Breast epithelium (tissue), 4 donors: ENCODE measurements at places on chromosomes 11 and 22. TPM values are rescaled to one million over a fixed set of nuclear protein-coding genes. Genes with fewer than 3 reads are reported as not detected.

Gene VSIG10L2
- total RNA-seq = not detected

Gene OR52B2
- not detected for total RNA-seq

Gene GGTLC3
- not detected for total RNA-seq

Gene CRYBA4
- total RNA-seq = not detected

Gene CRYBB3
- total RNA-seq = not detected

Gene OR4A16
- total RNA-seq = not detected

Gene FXYD6
- total RNA-seq = 25.0 TPM

Gene HTR3A
- total RNA-seq = 0.33 TPM

GRCh38 chr11:100672498-100673033, 14.5 kb upstream of the ARHGAP42 start:
- no peak overlapping the region for H3K27ac ChIP-seq
- H3K27me3 ChIP-seq = no peaks in the 10 kb centered on the region
- no peak overlapping the region for H3K4me3 ChIP-seq

DNA sequence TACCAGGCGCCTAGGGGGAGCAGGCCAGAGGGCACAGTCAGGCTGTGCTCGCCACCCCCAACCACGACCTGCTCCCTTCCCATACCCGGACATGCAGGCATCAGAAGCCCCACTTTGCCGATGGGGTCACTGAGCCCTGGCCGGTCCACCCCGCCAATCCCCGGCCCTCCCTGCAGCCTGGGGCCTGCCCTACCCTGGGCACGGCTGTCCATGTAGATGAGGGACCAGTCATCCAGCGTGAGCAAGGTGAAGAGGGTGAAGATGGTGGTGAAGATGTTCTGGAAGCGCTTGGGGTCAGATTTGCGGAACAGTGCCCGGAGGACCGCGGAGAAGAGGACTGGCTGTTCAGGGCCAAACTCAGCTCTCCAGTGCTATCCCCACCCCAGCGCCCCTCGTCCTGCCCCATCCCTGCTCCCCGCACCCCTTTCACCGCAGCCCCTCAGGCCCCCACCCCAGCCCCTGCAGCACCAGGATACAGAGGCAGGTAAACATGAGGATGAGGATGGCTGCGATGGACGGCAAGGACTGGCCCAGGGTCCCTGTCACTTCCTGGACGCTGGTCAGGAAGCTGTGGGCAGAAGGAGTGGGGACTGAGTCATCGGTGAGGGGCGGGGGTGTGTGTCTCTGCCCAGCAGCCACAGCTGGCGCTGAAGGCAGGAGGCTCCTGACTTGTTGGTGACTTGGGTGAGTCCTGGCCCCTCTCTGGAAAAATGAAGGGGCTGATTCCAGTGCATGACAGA, 5.5 kb downstream of the CATSPER1 start:
- no peak overlapping the region for H3K27ac ChIP-seq
- H3K36me3 ChIP-seq = no peaks in the 10 kb centered on the region

DNA sequence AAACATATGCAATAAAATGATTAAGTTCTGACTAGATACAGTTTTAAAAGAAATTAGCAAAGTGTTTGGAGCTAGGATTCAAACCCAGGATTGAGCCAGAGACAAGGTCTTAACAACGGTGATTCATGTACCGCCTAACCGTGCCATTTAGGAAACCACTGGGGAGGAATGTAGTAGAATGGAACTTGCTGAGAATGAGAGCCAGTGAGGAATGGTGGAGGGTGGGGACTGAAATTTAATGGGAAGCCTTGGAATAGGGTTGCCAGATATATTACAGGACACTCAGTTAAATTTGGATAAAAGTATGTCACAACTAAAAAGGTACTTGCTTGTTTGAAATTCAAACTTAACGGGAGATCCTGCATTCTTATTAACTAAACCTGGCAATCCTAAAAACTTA, 30.4 kb upstream of the TMEM86A start:
- no peak overlapping the region for H3K27ac ChIP-seq
- H3K27me3 ChIP-seq = no peaks in the 10 kb centered on the region
- no peaks in the 10 kb centered on the region for H3K4me1 ChIP-seq
- H3K36me3 ChIP-seq = no peaks in the 10 kb centered on the region
- DNase-seq = no peak
- no peak overlapping the region for H3K4me3 ChIP-seq

DNA sequence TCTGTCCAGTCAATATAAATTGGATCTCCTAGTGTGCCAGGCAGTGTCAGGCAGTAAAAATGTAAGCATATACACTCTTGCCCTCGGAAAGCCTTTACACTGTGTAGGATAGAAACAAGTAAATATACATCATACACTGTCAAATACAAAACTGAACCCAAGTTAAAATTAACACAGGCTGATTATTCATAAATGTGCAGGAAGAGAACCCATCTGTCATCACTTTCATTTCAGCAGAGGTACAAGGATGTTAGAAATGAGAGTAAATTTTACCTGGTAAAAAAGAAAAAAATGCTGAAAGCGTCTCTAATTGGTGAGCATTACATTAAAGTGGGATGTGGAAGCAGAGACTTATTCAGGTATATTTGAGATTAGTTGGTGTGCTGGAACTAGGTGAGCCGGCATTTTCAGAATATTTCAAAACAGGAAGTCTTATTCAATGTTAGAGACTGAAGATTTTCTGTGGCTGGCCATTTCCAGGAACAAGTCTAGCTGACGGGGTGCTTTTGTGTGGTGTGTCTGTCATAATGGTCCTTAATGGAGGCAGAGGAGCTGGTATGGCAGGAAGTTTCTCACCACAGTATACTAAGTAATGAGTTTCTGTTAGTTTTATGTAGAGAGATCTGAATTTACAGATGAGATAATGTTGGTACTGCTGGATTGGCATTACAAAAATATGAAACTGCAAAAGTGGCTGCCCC, 192.6 kb downstream of the CASP12 start:
- H3K27ac ChIP-seq = peak overlapping the region; percentile 23
- DNase-seq = peak; percentile 30
- H3K4me1 ChIP-seq = no peaks in the 10 kb centered on the region
- H3K36me3 ChIP-seq = no peaks in the 10 kb centered on the region

- H3K27me3 ChIP-seq = no peaks in the 10 kb centered on the region
- H3K36me3 ChIP-seq = no peaks in the 10 kb centered on the region
- no peak overlapping the region for H3K4me3 ChIP-seq
- no peaks in the 10 kb centered on the region for H3K4me1 ChIP-seq
- DNase-seq = no peak
- no peak overlapping the region for H3K27ac ChIP-seq
Measured at GRCh38 chr11:120923866-120924508, 99.9 kb upstream of the TBCEL start.

DNA sequence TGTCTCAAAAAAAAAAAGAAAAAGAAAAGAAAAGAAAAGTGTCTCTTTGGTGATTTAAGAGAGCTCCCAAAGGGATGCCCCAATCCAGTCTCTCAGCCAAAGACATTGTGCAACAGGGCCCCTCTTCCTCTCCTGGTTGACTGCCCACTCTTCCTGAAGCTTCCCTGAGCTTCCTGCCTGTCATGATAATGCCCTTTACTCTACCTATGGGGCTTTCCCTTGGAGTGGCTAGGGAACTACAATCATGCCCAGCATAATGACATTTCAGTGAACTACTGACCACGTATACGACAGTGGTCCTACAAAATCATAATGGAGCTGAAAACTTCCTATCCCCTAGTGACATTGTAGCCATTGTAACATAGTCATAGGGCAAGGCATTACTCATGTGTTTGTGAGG, 118.0 kb downstream of the RASSF10 start:
- H3K27me3 ChIP-seq = no peaks in the 10 kb centered on the region
- H3K4me3 ChIP-seq = no peak overlapping the region
- no peak for DNase-seq
- H3K27ac ChIP-seq = no peak overlapping the region

DNA sequence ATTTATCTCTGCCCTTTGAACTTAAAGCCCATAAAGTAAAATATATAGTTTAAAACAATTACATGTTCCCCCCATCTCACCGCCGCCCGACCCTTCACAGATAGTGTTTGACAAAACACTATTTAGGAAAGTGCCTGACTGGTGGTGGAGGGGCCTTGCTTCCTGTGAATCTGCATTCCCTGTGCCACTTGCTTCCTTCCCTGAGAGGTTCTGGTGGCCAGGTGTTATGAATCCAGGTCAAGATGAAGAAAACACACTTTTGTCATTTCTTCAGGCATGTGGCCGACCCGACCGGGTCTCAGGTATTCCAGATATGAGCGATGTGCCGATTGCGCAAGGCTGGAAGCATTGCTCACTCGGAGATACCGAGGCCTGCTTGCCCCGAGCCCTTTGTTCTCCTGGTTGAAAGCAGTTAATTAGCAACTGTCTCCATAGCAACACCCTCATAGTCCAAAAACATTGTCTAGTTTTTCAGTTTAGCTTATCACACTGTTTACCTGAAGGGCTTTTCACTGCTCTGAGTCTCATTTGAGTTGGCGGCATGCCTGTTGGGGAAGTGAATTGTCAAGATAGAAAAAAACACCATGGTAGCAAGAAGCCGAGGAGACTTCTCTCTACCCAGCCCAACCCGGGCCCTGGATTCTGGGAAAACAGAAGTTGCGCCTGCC, 128.3 kb downstream of the TEAD1 start:
- H3K4me3 ChIP-seq = no peak overlapping the region
- H3K4me1 ChIP-seq = peaks cover 27% of the 10 kb centered on the region
- H3K27ac ChIP-seq = peak overlapping the region; percentile 85
- peak; percentile 81 for DNase-seq
- no peaks in the 10 kb centered on the region for H3K36me3 ChIP-seq

GRCh38 chr22:20405931-20406685, 12.2 kb downstream of the ZNF74 start:
- H3K4me3 ChIP-seq = no peak overlapping the region
- no peaks in the 10 kb centered on the region for H3K4me1 ChIP-seq
- no peak for DNase-seq
- H3K27ac ChIP-seq = no peak overlapping the region
- H3K36me3 ChIP-seq = peaks cover 5% of the 10 kb centered on the region

DNA sequence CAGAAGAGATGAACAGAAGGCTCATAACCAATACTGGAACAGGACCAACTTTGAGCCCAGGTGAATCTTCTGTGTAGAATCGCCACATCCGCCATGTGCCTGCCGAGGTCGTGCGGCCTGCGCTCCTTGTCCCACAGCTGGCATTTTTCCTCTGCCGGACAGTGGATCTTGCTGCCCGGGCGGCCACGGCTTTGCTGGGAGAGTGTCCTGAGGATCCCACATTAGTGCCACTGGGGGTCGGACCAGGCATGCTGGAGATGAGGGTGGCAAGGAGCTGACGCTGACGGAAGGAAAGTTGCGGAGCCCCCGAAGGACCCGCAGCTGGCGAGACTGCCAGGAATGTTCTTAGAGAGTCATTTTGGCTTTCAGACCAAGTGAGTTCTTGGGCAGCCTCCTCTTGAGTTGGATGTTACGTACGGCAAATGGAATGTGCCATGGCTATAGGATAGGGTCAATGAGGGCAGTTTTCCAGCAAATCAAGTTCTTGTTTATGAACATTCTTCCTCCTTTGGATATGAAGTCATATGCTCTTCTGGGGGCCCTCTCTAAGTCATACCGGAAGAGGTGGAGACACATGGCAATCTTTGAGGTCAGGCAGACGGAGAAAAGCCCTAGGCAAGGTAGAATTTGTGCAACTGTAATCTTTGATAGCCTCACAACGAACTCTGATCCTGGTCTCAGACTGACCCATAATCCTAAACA, 57.4 kb upstream of the NUP160 start:
- H3K4me3 ChIP-seq = no peak overlapping the region
- no peaks in the 10 kb centered on the region for H3K4me1 ChIP-seq
- H3K27me3 ChIP-seq = no peaks in the 10 kb centered on the region
- H3K27ac ChIP-seq = no peak overlapping the region
- DNase-seq = no peak

DNA sequence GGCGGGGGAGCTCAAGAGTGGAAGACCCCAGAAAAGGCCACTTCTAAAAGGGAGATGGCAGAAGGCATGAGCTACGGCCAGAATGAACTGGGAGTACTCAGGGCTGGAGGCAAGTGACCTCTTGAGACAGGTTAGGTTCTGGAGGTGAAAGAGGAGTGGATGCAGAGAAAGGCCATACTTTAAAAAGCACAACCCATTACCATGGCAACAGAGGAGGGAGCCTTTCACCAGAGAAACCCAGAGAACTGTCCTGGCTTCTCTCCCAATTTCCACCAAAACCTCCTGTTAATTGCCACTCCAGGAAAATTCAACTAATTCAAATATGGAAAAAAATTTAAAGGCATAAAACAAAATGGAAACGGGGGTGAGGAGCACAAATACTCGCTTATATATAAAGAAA, 15.8 kb downstream of the A4GALT start:
- H3K4me3 ChIP-seq = no peak overlapping the region
- DNase-seq = no peak
- no peaks in the 10 kb centered on the region for H3K4me1 ChIP-seq
- H3K27me3 ChIP-seq = no peaks in the 10 kb centered on the region

- no peak overlapping the region for H3K27ac ChIP-seq
- DNase-seq = no peak
- no peaks in the 10 kb centered on the region for H3K27me3 ChIP-seq
Measured at GRCh38 chr11:2719831-2720590, 20.2 kb upstream of the KCNQ1OT1 start.

DNA sequence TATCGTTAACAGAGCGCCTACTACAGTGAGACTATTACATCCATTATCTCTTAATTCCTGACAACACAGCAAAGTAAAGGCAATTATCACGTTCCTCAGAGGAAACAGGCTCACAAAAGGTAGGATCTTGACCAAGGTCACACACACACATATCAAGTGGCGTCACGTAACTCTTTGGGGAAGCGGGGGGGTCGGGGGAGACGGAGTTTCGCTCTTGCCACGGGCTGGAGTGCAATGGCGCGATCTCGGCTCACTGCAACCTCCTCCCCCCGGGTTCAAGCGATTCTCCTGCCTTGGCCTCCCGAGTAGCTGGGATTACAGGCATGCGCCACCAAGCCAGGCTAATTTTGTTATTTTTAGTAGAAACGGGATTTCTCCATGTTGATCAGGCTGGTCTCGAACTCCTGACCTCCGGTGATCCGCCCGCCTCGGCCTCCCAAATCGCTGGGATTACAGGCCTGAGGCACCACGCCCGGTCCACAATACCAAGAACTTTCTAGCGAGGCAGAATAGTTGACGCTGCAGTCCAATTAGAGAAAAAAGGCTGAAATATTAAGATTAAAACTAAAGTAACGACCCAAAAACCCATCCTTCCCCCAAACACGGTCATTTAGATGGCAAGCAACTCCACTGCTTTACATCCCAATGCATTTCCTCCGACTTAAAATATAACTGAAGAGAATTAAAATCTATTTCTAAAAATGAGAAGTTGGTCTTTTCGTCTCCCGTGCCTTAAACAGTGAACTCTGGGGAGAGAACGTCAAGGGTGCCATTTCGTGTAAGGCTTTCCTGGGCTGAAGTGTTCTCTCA, 1.2 kb downstream of the DDX17 start:
- DNase-seq = no peak
- H3K36me3 ChIP-seq = no peaks in the 10 kb centered on the region
- peak overlapping the region; percentile 100 for H3K27ac ChIP-seq
- peaks cover 6% of the 10 kb centered on the region for H3K4me1 ChIP-seq
- peak overlapping the region; percentile 94 for H3K4me3 ChIP-seq
